ENCODE measurements at places on chromosomes 5 and 9. TPM values are rescaled to one million over a fixed set of nuclear protein-coding genes. Genes with fewer than 3 reads are reported as not detected.

DNA sequence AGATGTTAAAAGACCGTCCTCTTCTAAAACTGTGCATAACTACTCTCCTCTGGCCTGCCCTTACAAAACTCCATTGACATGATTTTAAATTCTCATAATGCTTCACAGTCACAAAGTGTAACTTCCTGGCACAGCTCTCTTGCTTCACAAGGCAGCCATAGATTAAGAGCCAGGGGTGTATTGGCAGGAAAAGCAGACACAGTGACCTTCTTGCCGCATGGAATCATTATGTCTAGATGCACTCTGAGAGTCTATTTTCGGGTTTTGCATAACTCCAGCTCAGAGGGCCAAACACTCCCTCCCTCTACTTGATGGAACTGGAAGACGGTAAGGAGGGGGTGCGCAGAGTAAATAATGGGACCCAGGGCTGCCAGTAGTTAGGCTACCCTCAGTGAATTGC is 110.1 kb downstream of the MARCHF3 start:
- H3K27ac ChIP-seq: no peak overlapping the region
- no peaks in the 10 kb centered on the region for H3K36me3 ChIP-seq
- DNase-seq: no peak
- H3K4me1 ChIP-seq: peaks cover 41% of the 10 kb centered on the region
- no peak overlapping the region for H3K4me3 ChIP-seq

DNA sequence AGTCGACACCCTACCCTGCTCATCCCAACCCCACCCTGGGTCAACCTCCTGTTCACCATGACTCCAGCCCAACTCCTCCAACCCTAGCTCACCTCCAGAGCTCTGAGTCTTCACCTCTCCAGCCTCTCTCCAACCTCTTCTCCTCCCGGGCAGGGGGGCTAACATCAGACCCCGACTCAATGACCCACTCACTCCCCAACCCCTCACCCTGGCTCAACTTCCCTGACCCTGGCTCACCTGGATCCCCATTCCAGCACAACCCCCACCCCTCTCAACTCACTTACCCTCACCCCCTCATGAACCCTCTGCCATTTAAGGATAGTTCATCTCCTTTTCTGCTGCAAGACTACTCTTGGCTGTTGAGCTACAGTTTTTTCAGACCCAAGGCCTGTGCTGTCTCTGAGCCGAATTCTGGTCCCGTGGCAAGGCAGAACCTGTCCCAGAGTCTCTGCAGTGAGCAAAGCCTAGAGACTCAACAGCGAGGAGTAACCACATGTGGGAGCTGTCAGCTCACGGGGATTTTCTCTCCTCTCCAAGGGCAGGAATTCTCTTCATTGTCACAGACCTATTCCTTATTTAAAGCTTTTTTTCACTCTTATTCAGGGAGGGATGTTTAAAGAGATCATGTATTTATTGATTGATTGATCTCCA is 29.8 kb downstream of the ANKRD33B start:
- H3K36me3 ChIP-seq: no peaks in the 10 kb centered on the region
- no peaks in the 10 kb centered on the region for H3K27me3 ChIP-seq
- H3K27ac ChIP-seq: no peak overlapping the region
- no peak overlapping the region for H3K4me3 ChIP-seq

DNA sequence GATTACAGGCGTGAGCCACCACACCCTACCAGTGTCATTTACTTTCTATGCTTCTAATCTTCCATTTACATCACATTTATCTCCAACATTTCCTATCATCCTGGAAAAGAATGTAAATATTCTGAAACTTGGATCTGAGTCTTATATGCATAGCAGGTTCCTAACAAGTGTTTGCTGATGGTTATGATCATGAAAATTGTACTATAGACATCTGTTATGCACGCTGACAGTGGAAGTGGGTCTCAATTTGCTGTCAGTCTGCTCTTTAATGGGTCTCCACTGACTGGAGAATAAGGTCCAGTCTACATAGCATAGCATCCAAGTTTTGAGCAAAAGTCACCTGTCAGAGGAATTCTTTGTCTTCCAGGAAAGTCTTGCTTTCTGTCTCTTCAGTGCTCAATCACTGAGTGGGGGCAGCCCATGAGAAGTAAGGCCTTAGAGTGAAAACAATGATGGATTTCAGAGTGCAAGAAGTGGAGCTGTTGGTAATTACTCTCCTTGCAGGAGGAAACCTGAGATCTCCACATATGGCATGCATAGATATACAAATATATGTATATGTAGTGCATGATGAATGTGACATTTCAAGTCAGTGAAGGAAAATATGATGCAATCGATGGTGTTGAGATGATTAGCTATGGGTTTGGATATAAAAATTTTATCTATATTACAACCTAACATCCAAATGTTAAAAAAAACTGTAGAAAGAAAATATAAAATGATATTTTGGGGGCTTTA is 29.2 kb upstream of the MSANTD3 start:
- no peaks in the 10 kb centered on the region for H3K27me3 ChIP-seq
- no peak overlapping the region for H3K4me3 ChIP-seq
- no peak for DNase-seq
- H3K4me1 ChIP-seq: peaks cover 14% of the 10 kb centered on the region

Gene PRSS3
- total RNA-seq: 1.6 TPM

Gene FUT7
- not detected for total RNA-seq

- peaks cover 28% of the 10 kb centered on the region for H3K4me1 ChIP-seq
- H3K27ac ChIP-seq: peak within 1 kb of the TSS; percentile 100
- H3K4me3 ChIP-seq: peak within 1 kb of the TSS; percentile 99
- peaks cover 3% of the 10 kb centered on the region for H3K27me3 ChIP-seq
- H3K36me3 ChIP-seq: peaks cover 33% of the 10 kb centered on the region
Observed at GRCh38 chr5:163460562-163461171, at the start of gene HMMR. Gene HMMR (plus strand): TSS chr5:163460632. CDS start chr5:163460693, 61 bp downstream.

Gene ANKRD55
- total RNA-seq: not detected

Gene GZMA
- not detected for total RNA-seq

Gene UGT3A1
- 2.1 TPM for total RNA-seq

GRCh38 chr9:98075332-98075805 is 18.8 kb downstream of the NANS start:
- H3K27me3 ChIP-seq: no peaks in the 10 kb centered on the region
- H3K4me3 ChIP-seq: no peak overlapping the region
- DNase-seq: no peak
- peaks cover 13% of the 10 kb centered on the region for H3K36me3 ChIP-seq
- peaks cover 32% of the 10 kb centered on the region for H3K4me1 ChIP-seq
- no peak overlapping the region for H3K27ac ChIP-seq

- peaks cover 10% of the 10 kb centered on the region for H3K4me1 ChIP-seq
- peaks cover 20% of the 10 kb centered on the region for H3K36me3 ChIP-seq
- no peak for DNase-seq
- no peaks in the 10 kb centered on the region for H3K27me3 ChIP-seq
- H3K4me3 ChIP-seq: no peak overlapping the region
- H3K27ac ChIP-seq: no peak overlapping the region
Observed at GRCh38 chr5:55304584-55304983, 2.9 kb downstream of the DHX29 start.

DNA sequence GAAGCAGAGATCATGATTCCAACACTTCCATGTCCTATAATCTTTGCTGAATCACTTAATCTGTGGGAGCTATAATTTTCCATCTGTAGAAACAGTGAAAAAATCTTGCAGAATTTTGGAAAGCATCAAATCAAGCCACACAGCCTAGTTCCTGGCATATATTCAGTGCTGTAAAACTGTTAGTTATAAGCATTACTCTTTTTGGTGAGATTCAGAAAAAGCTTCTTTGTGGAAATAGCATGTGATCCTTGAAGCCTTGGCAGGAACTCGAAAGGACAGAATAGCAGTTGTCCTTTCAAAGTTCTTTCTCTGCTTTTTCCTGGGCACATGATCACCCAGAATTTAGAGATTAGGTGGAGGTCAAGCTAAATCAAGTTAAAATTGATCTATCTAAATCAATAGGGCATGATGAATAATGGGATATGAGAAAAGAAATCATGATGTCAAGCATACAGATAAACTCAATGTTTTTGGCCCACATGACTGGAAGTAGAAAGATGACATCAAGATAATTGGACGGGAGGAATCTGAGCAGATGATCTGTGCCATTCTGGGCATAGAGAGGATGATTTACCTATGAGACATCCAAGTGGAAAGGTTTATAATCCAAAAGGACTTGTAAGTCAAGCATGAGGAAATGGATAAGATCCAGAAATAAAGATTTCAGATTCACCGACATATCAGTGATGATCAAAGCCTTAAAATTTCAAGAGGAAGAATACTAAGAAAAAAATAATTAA is 73.1 kb downstream of the TMEM232 start:
- no peaks in the 10 kb centered on the region for H3K27me3 ChIP-seq
- DNase-seq: no peak
- H3K36me3 ChIP-seq: no peaks in the 10 kb centered on the region
- H3K27ac ChIP-seq: no peak overlapping the region
- H3K4me1 ChIP-seq: peaks cover 8% of the 10 kb centered on the region

Gene ZNF883
- 22.0 TPM for total RNA-seq

GRCh38 chr5:172901788-172902496 is 57.3 kb upstream of the RPL26L1 start:
- H3K27ac ChIP-seq: no peak overlapping the region
- peaks cover 17% of the 10 kb centered on the region for H3K4me1 ChIP-seq
- H3K36me3 ChIP-seq: peaks cover 32% of the 10 kb centered on the region
- DNase-seq: no peak

DNA sequence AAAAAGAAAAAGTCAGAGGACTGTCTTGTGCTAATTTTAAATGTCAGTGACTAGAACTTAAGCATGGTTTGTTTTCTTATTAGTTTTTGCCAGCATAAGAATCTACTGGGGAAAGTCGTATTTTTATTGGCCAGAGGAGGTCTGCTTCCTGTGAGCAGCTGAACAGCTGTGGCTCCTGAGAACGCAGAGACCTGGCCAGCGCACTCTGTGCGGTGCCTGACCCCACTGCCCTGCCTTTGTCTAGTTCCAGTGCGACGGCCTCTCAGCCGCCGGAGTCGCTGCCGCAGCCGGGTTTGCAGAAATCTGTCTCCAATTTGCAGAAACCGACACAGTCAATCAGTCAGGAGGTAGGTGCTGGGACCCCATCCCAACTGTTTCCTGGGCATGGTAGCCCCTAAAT is 42.5 kb downstream of the PRRC2B start:
- H3K4me3 ChIP-seq: peak overlapping the region; percentile 48
- peaks cover 70% of the 10 kb centered on the region for H3K36me3 ChIP-seq
- H3K27me3 ChIP-seq: no peaks in the 10 kb centered on the region
- peaks cover 68% of the 10 kb centered on the region for H3K4me1 ChIP-seq
- DNase-seq: no peak

Gene INPP5E
- total RNA-seq: 24.0 TPM

Gene NRG2
- 0.73 TPM for total RNA-seq

DNA sequence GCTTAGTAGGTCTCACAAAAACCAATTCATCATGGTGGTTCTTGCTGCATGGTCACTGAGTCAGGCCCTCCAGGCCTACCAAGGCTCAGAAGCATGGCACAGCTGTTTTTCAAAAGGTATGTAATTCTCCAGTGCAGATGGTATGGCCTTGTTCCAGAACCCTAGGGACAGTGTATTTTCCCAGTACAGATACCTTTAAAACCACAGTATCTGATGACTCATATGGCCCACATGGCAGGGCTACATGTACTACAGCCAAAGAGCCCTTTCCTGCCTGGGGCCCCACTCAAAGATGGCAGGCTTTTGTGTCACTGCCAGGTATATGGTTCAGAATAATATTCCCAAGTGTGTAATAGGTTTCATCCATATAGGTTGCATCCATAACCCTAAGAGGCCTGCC is 16.5 kb downstream of the CSF2 start:
- H3K27me3 ChIP-seq: no peaks in the 10 kb centered on the region
- no peak overlapping the region for H3K27ac ChIP-seq
- H3K4me1 ChIP-seq: no peaks in the 10 kb centered on the region
- no peak overlapping the region for H3K4me3 ChIP-seq
- no peaks in the 10 kb centered on the region for H3K36me3 ChIP-seq

DNA sequence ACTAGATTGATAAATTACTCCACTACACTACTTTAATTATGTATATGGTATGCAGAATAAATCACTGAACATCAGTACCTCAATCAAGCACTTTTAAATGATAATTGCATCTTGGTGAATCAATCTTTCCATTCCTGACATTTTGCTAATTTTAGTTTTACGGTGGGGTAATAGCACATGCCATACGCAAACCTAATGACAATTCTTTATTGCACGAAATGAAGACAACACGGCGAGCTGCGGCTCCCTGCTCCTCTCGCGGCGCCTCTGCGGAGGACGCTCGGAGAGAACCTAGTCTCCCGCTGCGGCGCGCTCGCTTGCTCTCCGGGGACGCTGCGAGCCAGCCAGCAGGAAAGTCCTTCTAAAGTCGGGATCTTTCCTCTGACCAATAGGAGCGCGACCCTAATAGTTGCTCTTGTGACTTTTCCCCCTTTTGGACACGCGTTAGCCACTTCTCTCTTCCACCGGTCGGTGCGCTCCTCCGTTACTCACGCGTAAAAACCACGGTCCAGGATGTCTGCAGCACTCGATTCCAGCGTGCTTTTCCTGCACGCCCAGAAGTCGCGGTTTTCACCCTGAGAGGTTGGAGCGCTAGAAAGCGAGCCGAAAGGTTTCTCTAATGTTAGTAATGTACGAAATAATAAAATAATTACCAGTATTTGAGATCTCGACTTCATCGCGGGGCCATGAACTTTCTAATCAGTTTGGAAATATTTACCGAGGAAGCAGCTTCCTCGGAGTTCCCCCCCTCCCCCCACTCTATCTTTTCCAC is 1.0 kb upstream of the MEF2C start:
- peak; percentile 66 for DNase-seq
- peak overlapping the region; percentile 94 for H3K4me3 ChIP-seq
- H3K36me3 ChIP-seq: no peaks in the 10 kb centered on the region
- H3K27me3 ChIP-seq: peaks cover 50% of the 10 kb centered on the region
- H3K27ac ChIP-seq: peak overlapping the region; percentile 50

- peak overlapping the region; percentile 52 for H3K27ac ChIP-seq
- peak; percentile 11 for DNase-seq
- H3K27me3 ChIP-seq: no peaks in the 10 kb centered on the region
- no peaks in the 10 kb centered on the region for H3K36me3 ChIP-seq
Observed at GRCh38 chr5:1019001-1019905, 10.7 kb downstream of the NKD2 start.

Gene GPRIN1
- total RNA-seq: 5.8 TPM

Data from WTC11 (cell line).